NB4 (cell line): ENCODE measurements at places on chromosomes 3 and 15.

- peak; percentile 70 for DNase-seq
These were observed 87.0 kb upstream of the ALDH1L1 start for GRCh38 chr3:126267169-126267975.

GRCh38 chr3:171813897-171814460 is 3.7 kb upstream of the PLD1 start:
- DNase-seq, result peak; percentile 98

DNA sequence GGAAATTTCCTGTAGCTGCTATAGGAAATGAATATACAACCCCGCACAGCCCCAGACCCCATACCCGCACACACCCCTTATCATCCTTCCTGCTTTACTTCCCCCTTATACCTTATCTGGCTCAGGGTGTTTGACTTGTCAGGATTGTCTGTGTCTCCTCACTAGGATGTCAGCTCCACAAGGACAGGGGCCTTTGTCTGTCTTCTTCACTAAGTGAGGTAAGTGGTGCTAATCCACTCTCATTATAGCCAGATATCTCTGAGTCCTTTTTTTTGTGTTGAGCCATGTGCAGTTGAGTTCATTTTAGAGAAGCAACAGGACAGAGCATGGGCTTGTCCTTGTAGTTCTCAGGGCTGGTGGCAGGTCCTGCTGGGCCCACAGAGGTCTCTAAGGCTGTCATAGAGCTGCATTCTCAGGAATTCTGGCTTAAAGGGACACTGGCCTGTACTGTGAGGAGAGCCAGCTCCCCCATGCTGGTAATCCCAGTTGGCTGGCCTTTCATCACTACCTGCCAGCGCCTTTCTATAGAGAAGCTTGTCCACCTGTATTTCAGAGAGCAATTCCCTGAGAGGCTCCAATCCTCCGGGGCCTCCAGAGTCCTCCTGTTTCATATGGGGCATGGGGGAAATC is 9.0 kb downstream of the KY start:
- no peak for DNase-seq

DNA sequence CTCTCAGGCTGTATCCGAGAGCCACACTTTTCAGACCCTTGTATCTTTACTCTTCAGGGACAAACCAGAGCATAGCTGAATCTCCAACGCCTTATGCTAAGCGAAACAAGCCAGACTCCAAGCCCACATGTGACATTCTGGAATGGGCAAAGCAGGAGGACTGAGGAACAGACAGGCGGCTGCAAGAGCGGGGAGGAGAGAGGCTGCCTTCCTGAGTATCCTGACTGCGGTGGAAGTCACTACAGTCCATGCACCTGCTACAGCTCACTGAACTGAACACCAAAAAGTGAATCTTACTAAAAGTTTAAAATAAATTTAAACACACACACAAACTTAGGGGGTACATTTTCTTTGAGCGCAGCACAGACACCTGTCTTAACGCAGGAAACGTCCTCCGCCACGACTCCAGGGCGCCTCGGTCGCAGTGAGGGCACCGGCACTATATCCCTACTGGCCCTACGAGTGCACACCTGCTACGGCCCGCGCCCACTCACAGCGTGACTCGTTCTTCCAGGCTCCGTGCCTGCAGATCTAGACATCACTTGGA is 1.4 kb downstream of the CYFIP1 start:
- DNase-seq, result peak; percentile 10

GRCh38 chr3:55518451-55518850 is 31.3 kb upstream of the WNT5A start:
- DNase-seq, result no peak

- peak; percentile 80 for DNase-seq
These were observed 151.5 kb downstream of the LRRK1 start for GRCh38 chr15:101070502-101071273.

GRCh38 chr3:47121409-47121808 is 42.5 kb downstream of the SETD2 start:
- no peak for DNase-seq

- DNase-seq, result no peak
These were observed 230.2 kb downstream of the GBE1 start for GRCh38 chr3:81531263-81531662.

- DNase-seq, result no peak
These were observed 49.3 kb downstream of the CMTM6 start for GRCh38 chr3:32453346-32453745.

GRCh38 chr3:186090901-186091300 is 18.0 kb downstream of the ETV5 start:
- no peak for DNase-seq

GRCh38 chr15:66390678-66391077 is 4.0 kb downstream of the MAP2K1 start:
- DNase-seq, result peak; percentile 88

- no peak for DNase-seq
These were observed 18.7 kb upstream of the PRR20G start for GRCh38 chr3:127306361-127307111.

GRCh38 chr3:46895761-46896160 is 18.2 kb downstream of the PTH1R start:
- no peak for DNase-seq

DNA sequence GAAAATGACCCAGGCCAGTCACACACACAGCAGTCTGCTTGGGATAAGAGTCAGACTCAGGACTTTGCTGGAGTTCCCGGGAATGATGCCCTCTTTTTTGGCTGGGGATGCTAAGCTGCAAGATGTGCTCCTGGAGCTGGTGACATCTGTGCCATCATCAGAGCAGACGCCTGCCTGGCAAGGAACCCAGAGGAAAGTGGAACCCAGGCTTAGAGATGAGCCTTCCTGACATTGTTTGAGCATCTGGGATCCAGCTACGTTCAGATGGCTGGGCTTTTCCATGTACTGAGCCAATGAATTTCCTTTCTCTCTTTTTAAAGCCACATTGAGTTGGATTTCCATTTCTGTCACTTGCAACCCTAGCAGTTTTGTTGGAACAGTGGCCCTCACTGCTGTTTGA is 53.3 kb downstream of the EBLN2 start:
- no peak for DNase-seq

DNA sequence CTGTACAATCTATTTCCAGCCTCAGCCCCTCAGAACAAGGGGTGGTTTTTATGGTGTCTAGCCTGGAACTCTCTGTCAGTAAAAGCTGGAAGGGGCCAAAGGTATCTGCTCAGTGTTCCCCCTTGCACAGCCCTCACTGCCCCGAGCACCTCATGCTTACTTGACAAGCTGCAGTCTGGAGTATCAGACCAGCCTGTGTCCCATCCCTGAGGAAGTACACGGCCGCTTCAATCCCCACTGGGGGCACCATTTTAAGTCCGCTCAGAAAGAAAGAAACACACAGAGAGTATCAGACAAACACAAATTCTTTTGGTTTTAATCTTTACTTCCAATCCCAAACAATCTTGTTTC is 32.4 kb downstream of the UMPS start:
- no peak for DNase-seq

DNA sequence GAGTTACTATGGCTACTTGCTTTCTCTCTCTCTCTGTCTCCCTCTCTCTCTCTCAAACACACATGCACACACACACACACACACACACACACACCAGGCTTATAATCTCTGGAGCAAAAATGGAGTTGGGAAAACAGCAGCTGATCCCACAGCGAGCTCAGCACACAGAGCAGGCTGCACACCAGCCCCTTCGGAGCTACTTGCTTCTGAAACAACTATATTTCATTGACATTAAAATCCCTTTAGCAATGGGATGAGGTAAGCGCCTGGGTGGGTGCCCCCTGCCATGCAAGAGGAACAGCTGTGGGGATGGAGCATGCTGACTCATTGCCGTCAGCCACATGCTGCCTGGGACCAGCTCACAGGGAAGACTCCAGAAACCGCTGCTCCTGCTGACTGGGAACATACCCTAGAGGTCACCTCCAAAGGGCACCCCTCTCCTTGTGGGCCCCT is 45.7 kb downstream of the B3GNT5 start:
- peak; percentile 89 for DNase-seq

- peak; percentile 35 for DNase-seq
These were observed 56.7 kb upstream of the PRR23C start for GRCh38 chr3:139101396-139101795.

GRCh38 chr3:147744967-147745366 is 335.8 kb downstream of the ZIC1 start:
- no peak for DNase-seq

GRCh38 chr3:64170270-64170669 is 55.0 kb downstream of the PRICKLE2 start:
- no peak for DNase-seq

DNA sequence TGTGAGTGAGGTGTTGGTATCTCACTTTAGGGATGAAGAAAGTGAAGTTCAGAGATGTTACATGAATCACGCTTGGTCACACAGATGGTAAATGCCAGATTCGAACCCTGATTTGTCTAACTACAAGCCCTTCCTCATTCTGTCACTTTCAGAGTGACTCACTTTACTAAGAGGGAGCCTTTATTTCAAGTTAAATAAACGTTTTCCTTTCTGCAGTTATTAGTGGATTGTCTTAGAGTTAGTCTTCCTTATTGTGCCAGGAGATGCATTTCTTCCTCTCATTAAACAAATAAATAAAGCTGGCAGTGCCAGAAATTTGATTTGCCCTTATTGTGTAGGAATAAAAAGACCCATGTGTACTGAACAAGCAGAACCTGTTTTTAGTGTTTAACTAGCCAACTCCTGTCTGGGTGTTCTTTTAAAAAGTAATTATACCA is 162.5 kb downstream of the AKAP13 start:
- DNase-seq, result peak; percentile 25

- DNase-seq, result no peak
These were observed 66.7 kb upstream of the STXBP5L start for GRCh38 chr3:120841264-120841663.

GRCh38 chr3:131501949-131502348 is 822 bp downstream of the MRPL3 start:
- DNase-seq, result peak; percentile 25

- DNase-seq, result no peak
These were observed 269.4 kb upstream of the PEX5L start for GRCh38 chr3:180306155-180306554.
